Tongue (tissue), 3 donors: ENCODE measurements at places on chromosomes 2 and 18. TPM values are rescaled to one million over a fixed set of nuclear protein-coding genes. Genes with fewer than 3 reads are reported as not detected.

DNA sequence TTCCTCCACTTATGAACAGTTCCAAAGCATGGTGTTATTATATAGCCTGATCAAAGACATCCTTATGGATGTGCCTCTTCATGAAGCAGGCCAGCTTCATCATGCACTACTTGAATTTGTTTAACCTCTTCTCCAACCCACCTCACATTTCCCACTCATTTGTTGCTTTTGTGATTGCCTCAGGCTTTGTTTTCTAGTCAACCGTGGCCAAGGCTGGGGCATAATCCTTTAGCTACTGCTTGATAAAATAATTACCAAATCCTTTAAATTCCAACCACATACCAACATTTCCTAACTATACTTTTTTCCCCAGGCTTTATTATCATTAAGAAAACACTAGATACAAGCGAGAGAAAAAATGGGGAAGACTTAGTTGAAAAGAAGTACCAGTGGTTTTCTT is 39.6 kb upstream of the SCN1A start:
- DNase-seq = peak; percentile 22

GRCh38 chr2:240925191-240925567 is 19.0 kb downstream of the CROCC2 start:
- no peak for DNase-seq

GRCh38 chr2:98608962-98609604 is 694 bp downstream of the UNC50 start:
- no peak for DNase-seq

The UGT1A7 gene
- 1.3 TPM for total RNA-seq

The CRYGC gene
- not detected for total RNA-seq

The ONECUT2 gene
- total RNA-seq = under 0.01 TPM

The FHL2 gene
- 193 TPM for total RNA-seq
